ENCODE measurements at places on chromosomes 11 and 22.

GRCh38 chr11:31804312-31805036 is 6.6 kb downstream of the PAX6 start:
- no peak for DNase-seq

DNA sequence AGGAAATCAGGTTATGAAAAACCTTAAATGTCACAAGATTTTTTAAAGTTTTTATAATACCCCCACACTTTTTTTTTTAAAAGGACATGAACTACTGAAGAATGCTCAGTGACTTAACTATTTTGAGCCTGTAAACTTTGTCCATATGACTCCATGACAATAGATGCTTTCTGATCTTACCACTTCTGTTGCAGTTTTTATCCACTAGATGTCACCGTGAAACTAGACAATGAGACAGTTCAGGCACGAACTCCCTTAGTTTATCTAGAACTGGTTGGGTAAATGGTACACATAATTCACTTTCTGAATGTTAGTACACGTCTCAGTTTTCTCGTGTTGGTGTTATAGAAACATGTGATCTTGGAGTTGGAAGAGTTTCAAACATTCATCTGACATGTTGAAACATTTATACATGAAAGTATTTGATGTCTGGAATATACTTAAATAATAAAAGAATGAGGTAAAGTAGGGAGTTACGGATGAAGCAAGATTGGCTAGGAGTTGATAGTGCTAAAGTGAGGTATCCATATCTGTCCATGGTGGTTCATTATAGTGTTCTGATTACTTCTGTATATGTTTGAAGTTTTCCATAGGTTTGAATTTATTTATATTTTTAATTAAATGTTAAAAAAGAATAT is 8.1 kb downstream of the CCDC15 start:
- peak; percentile 80 for DNase-seq

DNA sequence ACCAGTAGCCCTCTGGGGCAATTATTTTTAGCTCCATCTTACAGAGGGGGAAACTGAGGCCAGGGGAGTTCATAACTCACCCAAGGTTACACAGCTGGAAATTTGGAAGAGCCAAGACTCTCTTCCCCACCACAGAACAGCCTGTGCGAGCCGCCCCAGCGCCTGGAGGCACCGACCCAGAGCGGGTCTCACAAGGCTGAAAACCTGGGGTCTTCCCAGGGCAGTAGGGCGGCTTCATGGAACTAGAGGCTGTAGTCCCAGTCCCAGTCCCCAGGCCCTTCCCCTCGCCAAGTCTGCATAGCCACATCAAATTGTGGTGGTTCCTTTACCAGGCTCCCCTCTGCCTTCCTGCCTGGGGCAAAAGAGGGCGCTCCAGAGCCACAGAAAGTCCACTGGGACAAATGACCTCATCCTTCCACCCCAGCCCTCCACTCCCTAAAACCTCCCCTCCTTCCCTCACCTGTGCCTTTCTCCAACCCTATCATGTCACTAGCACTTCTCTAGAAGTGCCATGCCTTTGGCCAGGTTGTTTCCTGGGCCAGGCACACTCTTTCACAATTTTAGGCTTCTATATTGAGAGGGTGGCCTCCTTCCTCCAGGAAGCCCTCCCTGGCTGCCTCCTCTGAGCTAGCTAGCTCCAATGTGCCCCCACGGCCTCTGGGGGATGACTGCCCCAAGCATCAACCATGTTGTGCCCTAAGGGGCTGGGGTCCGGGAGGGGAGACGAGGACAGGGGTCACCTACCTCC is 15.2 kb upstream of the CDC42EP1 start:
- peak; percentile 70 for DNase-seq

DNA sequence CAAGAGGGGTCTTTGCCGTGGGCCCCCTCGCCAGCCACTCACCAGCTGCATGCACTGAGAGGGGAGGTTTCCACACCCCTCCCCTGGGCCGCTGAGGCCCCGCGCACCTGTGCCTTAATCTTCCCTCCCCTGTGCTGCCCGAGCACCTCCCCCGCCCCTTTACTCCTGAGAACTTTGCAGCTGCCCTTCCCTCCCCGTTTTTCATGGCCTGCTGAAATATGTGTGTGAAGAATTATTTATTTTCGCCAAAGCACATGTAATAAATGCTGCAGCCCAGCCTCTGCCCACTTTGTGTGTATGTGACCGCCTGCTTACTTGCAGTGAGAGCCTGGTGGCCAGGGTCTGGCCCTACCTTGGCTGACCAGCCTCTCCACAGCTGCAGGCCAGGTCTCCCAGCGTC is 2.8 kb upstream of the CRACR2B start:
- no peak for DNase-seq

GRCh38 chr22:44207173-44207980 is 26.7 kb downstream of the PARVG start:
- no peak for DNase-seq

DNA sequence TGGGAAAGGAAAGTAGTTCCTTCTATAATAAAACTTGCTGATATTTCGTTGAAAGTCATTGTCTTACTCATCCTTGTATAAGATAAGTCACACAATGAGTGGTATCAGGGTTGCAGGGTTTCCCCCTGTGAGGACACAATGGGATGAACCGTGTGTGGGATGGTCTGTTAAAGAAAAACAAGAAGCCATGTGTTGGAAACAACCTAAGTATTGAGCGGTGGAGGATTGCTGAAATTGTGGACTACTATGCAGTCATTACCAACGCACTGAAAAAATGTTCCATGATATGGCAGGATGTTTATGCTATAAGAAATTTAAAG is 28.6 kb downstream of the PTPRJ start:
- no peak for DNase-seq

DNA sequence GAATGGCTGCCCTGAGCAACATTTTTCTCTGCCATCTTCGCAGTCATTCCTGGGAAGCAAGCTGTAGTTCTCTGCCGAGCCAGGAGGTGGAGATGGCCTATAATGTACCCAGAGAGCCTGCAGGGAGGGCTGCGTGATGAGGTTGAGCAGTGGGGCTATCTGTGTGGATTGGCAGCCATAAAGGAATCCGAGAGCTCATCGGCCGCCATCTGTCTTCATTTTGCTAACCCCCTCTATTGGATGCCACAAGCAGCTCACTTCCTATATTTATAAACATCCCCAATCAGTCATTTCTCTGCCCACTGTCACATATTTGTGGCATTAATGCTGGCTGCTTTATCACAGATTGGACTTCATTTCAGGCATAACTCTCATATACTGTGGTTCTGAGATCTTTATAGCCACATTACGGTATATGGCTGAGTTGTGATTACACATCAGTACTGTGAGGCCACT is 209.5 kb downstream of the NTM start:
- peak; percentile 82 for DNase-seq

- no peak for DNase-seq
Observed at GRCh38 chr22:32539631-32540421, 65.2 kb downstream of the FBXO7 start.

DNA sequence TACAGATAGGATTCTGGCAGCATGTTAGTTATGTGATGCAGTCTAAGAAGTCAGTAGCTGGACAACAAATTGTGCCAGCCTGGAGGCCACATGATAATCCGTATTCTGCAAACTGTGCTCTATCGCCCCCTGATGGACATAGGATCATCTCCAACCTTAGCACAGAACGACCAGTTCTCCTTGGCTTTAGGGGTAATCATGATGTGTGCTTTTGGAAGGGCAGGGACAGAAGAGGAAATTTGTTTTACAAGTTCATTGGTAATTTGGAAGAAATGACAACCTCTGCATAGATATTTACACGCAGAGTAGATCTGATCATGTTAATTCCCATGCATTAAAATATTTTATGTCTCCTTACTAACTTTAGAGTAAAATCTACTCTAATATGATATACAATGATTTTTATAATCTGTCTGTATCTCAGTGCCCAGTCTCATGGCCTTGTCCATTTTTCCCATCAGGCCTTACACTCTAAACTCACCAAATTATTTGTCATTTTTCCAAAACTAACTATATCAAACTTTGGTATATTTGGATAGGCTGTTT is 12.1 kb downstream of the OR10D3 start:
- peak; percentile 52 for DNase-seq

GRCh38 chr11:11583801-11584529 is 37.8 kb downstream of the GALNT18 start:
- DNase-seq = no peak

GRCh38 chr22:24519496-24519895 is 24.4 kb downstream of the UPB1 start:
- DNase-seq = no peak

GRCh38 chr11:23099256-23099655 is 239.0 kb upstream of the CCDC179 start:
- DNase-seq = no peak

DNA sequence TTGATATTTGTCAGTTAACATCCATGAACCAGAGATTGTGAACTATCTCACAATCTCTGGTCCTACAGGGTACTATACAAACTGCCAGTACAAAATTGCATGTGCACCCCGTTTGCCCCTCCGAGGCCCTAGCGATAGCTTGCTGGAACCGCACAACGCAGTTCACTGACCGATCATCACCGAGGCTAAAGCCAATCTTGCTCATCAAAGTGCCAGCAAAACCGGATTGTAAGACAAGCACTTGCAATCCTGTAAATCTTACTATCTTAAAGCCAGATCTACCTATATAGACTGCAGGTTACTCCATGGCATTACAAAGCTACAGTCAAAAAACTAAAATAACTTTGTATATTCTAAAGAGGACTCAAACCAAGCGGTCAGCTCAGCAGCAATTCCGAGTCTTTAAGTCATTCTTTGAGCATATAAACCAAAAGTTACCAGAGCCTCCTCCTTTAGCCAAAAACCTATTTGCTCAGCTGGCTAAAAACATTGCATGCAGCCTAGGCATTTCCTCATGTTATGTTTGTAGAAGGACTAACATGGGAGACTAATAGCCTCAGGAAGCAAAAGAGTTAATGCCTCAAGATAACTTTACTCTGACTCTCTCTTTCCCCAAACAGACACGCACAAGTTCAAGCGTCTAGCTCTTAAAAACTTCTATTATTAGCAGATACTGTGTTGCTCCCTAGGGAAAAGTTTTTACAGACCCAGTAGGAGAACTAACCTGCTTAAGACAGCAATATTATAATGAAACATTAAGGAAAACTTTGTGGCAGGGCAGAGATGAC is 30.7 kb upstream of the CPT1A start:
- no peak for DNase-seq

GRCh38 chr11:1988667-1989317 is 8.8 kb downstream of the H19 start:
- DNase-seq = no peak

DNA sequence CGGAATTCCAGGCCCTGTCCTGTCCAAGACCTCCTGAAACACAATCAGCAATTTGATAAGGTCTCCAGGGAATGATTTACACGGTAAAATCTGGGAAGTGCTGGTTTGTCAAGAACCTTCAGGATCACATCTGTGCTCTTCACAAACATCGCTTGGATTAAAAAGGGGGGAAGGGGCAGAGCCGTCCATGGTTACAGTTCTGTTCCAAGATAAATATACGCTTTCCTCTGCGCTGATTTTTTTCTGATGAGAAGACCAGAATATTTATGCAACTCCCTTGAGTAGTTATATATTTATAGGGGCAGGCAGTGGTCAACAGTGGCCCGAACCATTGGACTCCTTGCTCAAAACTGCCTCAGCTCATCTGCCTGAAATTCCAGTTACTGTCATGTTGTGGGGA is 9.2 kb upstream of the APOL5 start:
- DNase-seq = no peak

DNA sequence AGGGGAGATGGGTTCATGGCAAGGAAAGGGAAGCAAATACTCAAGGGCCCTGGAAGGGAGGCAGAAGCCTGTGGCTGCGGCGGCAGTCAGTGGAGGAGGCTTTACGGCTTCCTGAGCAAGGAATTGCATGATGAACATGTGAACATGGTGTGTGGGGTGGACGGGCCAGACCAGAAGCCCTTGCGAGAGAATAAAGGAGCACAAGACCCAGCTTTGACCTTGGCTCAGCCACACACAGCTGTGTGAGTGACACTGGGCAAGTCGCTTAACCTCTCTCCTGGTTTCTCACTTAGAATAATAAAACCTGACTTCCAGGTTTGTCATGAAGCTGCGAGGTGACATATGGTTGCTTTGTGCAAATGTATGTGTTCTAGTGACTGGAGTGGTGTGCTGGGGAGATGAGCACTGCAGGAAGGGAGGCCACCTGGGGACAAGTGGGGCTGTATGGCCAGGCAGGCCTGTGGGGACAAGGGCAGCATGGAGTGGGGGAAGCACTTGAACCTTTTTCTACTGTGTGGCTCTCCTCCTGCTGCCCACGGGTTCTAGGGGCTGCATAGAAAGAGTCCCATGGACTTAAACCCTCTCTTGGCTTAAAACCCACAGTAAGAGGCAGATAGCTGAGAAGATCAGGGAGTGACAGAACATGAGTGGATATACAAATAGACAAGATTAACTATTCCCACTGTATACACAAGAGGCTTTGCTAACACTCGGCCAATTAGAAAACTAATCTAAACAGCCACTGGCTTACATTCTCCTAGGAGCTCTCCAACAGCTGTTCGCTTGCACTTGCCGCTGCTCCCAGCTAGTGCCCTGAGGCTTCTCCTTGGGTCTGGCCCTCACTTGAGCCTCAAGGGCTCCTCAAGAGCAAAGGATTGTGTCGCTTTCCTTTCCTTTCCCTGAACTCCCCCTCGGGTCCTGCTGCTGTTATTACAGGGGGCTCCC is 67.3 kb upstream of the CDON start:
- no peak for DNase-seq

GRCh38 chr22:25510876-25511275 is 53.6 kb upstream of the GRK3 start:
- DNase-seq = no peak

GRCh38 chr22:30265131-30265720 is 1.4 kb downstream of the OSM start:
- DNase-seq = no peak

DNA sequence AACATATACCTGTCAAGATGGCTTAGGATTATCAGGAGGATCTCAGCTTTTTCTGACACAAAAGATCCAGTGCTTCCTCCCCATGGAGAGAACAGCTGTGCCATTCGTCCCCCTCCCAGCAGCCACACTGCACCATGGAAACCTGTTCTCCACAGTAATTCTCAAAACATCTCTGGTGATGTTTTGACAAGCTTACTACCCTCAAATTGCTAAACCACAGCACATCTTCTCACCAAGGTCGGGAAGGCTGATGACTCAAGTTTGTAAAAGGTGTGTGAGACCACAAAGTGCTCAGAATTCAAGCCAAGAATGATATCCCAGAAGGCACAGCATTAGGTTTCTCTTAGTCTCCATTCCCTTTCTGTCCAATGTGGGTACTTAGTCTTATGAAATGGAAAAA is 3.9 kb upstream of the RAB38 start:
- no peak for DNase-seq
